ENCODE measurements at places on chromosomes 2 and 18.

DNA sequence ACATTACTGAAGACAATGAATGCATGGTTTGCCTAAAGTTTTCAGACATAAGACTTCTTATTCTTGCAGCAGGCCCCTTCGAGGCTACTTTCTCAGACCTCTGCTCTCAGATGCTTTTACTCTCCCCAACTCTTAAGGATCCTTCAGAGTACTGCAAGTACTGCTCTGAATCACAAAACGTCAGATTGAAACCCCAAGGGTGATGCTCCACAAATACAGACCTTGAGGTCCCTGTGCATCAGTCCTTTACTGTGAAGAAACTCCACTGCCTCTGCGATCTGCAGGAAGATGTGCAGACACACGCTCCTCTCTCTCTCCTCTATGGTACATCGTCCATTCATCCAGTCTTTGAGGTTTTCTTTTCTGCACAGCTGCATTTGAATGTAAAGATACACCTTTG lies 52.8 kb downstream of the EIF2AK3 start:
- DNase-seq, result peak; percentile 24

DNA sequence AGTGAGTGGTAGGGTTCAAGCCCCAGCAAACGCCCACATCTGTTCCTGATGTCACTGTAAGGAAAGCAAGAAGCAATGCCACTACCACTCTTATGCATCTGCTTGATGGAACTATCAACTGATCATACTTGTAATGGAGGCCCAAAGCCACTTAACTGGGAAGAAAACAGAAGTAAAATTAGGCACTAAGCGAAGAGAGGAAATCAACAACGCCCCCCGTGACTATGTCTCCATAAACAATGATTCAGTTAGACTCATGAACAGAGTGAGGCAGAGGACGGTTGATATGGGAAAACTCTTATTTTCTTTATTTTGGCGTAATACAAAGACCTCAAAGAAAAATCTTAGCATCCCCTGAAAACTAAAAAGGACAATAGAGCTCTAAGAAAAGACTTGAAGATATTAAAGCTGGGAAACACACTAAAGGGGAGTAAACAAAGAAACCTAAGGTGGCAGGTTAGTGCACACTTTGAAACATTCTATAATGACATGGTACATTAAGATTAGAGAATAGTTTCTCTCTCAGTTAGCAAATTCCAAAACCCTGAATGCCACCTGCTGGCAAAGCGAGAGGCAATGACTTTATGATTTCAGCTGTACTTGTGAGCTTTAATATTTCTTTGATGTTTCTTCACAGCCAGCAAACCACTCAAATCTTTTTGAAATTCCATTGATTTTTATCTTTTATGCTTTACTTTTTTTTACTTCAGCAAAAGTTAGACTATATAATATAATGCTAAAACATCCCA lies 86.5 kb downstream of the LRP2 start:
- no peak for DNase-seq

DNA sequence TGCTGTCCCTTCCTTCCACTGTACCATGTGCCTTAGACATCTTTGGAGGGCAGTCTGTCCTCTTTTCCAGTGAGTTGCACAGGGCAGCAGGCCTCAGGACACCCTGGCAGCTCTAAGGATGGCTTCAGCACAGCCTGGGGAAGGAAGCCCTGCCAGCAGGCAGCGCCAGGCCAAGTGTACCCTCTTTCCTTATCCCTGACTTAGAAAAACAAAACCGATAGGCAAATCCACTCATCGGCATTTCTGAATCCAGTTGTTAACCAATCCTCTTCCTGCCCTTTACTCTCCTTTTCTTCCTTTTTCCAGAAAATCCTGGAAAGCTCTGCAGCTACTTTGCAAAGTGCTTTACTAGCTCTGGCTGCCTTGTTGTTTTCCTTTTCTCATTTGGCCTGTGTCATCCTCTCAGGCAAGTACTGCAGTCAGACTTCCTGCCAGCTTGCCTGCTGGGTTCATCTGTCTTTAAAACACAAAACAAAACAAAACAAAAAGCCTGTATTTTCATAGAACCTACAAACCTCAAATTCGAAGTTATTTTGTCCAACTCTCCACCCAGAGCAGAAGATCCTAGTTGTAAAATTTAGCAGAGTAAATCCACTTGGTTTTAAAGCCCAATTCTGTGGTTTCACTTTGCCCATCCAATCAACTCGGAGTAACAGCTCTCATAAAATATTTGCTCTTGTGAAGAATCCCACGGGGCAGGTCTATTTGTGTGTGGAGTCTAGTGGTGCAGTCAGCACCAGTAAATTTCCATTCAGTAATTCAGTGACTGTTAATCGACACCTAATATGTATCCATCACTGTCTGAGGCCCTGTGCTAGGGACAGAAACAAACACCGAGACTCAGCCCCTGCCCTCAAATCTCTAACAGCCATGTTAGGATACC lies 45.2 kb downstream of the PCBP1 start:
- DNase-seq, result peak; percentile 53

- no peak for DNase-seq
Measured at GRCh38 chr2:33581872-33582271, 17.2 kb downstream of the FAM98A start.

DNA sequence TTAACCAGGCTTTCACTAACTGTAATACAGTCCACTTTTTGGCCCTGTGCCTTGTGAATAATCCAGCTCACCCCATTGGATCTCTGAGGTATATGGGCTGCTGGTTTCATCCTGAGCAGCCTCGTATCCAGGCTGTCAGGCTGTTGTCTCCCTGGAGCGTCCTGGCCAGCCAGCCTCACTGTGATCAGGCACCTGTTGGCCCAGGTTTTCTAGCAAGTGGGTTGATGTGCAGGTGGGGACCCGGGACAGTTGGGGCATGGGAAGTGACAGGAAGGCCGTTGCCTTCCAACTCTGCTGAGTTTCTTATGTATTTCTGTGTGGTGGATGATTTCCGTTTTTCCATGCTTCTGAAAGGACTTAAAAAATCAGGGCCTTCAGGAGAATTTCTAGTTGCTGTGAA lies 132.4 kb downstream of the ACOXL start:
- no peak for DNase-seq

- DNase-seq, result no peak
Measured at GRCh38 chr2:224518806-224519580, 66.2 kb downstream of the CUL3 start.

DNA sequence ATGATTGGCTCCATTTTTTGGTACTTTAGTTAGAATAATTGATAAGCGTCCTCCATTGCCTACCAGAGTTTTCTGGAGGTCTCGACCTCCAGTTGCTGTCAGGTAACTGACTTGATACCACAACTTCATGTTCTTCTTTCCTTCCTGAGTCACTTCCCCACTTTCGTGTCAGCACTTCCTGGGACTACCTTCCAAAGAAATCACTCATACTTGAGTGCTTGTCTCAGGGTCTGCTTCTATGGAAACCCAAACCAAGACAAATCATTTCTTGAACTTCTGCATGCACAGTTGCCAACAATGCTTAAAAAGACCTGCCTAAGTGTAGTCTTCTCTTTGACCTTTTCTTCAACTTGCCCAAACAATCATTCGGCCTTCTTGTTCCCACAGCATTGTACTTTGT lies 210.3 kb upstream of the ETAA1 start:
- DNase-seq, result no peak

GRCh38 chr2:226087505-226088365 lies 688.2 kb downstream of the NYAP2 start:
- no peak for DNase-seq

DNA sequence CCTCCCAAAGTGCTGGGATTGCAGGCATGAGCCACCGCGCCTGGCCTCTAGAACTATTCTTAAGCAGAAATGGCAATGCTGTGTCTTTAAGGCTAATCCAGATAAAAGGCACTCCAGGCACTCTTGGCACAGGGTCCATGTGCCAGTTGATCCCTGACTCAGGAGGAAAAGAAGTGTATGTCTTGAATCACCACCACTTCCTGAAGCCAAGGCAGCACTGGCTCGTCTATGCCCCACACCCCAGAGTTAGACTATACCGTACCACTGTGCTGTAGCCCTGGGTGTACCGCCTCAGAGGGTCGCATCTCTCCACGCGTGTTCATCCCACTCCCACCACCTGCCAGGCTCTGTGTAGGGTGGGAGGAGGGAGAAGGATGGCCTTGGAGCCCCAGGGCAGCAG lies 9.0 kb downstream of the TNFRSF11A start:
- no peak for DNase-seq

DNA sequence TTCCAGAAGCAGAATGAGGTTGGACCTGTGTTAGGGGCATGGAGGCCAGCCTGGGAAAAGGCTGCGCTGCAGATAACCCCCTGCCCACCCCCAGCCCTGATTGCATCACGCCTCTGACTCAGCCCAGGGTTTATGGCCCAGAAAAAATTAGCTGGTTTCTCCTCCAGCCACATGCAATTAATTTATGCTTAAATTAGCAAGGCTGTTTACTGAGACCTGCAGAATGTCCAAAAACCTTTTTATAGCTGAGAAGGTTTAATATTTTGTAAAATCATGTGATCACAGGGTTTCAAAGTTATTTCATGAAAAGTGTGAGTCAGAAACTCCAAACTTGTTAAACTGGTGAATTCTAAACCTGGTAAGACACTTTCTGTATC lies 123.1 kb upstream of the HDAC4 start:
- DNase-seq, result no peak

- no peak for DNase-seq
Measured at GRCh38 chr18:40272630-40273231, 1682.3 kb upstream of the PIK3C3 start.

DNA sequence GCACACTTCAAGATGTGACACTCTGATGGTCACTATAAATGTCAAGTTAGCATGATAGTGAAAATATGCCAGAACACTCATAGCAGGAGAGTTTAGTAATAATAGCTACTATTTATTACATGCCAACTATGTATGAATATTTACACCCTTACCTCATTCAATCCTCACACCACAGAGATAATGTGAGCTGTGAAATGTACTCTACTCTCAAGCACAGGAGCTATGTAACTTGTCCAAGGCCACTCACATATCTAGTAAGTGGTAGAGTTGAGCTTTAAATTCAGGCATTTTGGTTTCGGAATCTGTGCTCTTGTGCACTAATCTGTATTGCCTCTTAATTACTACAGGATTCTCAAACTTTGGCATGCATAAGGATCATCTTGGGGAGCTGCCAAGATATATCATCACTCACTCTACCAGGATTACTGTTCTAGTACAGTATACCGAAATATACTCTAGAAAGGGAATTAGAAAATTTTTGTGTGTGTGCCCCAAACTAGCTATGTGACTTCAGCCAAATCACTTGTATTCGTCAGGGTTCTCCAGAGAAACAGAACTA lies 154.3 kb downstream of the PLCL1 start:
- DNase-seq, result no peak

Measured in activated CD4-positive, alpha-beta memory T cell treated with anti-CD3 and anti-CD28 coated beads for 36 hours (primary cell).